ENCODE measurements at places on chromosomes 4 and X. TPM values are rescaled to one million over a fixed set of nuclear protein-coding genes. Genes with fewer than 3 reads are reported as not detected.

Gene SPATA4
- 0.66 TPM for total RNA-seq

Gene ASB9
- 1.0 TPM for total RNA-seq

Gene NMU
- total RNA-seq = not detected

Gene ZNF157
- total RNA-seq = 0.33 TPM

Gene PDGFRA
- 125 TPM for total RNA-seq

Gene RADX
- total RNA-seq = 5.6 TPM

Gene TBC1D1
- 63.9 TPM for total RNA-seq

Gene HSFX2
- not detected for total RNA-seq

Gene CFAP299
- total RNA-seq = 0.15 TPM

Gene ADH1A
- 2.3 TPM for total RNA-seq

DNA sequence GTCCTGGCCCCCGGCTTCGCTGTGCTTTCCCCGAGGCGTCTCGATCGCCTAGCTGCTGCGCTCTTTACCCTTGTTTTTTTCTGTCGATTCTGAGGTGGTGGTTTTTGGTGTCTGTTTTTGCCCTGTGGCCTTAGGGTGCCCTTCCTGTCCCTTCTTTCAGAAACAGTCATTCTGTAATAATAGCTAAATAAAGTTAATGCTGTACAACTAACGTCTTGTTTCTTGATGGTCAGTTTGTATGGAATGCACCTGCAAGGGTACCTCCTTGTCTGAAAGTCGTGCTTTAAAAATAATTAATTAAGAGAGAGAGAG lies 686 bp downstream of the FIP1L1 start:
- DNase-seq = no peak

GRCh38 chrX:125132274-125132673 lies 187.4 kb upstream of the TEX13C start:
- no peak for DNase-seq

DNA sequence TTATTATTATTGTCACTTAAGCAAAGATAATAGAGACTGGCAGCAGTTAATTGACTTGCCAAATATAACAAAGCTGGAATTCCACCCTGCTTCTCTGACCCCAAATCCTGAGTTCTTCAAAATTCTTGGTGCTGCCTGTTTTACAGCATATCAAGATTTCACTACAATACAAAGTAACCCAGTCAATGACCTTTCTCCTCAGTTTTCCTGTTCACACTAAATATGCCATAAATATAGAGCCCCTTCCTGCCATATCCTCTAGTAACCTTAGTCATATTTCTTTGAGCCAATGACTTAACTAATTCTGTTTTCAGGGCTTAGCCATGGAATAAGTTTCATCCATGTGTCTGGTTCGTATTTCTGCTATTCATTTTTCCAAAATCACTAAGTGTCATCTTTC lies 315.3 kb upstream of the HS3ST1 start:
- DNase-seq = no peak

GRCh38 chrX:153598541-153599191 lies at the start of gene CCNQ:
CCNQ (minus strand) TSS chrX:153599139; CDS start chrX:153599073, 66 bp downstream.
- DNase-seq = no peak

DNA sequence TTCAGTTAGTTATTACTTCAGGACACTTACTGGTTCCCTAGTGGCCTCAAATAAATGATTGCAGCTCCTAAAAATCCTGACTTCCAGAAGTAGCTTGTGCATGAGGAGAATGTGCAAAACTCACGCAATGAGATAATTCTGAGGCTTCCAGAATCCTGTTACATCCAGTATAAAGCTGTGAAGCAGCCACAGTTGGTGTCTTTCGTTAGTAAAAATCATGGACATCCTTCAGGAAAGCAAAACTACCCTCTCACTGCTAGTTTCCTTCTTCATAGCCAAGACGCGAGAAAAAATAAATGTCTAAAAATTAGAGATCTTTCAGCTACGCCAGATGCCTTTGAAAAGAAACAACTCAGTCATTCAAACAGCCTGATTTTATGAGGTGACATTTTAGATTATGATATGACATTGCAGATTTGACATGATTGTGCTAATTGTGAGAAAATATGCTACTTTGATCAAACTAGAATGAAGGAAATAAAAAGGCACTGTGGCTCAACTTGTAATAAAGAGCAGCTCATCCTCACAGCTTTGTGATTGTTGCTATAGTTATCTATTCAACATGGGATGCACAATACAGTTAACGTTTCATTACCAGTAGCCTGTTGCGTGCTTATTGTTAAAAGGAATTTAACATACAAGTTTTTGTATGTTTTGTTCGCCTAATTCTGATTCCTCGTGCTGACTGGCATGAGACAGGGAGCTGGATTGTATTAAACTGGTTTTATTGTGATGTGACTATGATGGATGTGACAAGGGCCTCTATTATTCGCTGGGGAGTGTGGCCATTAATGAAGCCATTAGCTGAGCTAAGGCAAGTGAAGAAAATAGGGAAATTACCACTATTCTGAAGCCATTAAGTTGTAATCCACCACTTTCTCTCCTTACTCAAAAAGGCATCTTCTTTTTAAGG lies 40.5 kb downstream of the AFF2 start:
- no peak for DNase-seq

DNA sequence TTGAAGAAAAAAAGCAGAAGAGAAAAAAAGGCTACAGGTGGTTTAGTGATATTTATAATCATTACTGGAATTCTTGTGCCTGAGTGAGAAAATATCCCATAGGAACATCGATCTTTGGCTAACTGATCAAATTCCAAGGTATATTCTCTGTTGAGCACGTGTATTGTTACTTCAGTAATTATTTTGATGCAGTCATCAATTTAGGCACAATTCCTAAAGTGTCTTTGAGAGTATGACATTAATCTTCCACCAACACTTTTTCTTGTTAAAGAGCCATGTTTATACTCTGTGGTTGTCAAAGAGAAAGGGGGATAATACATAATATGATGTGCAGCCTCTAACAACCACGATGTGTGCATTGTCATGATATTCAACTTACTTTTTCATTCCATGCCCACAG lies 151.1 kb downstream of the TSPAN5 start:
- DNase-seq = no peak

- no peak for DNase-seq
These were observed 1085.6 kb upstream of the TENM3 start for GRCh38 chr4:181157647-181158046.

DNA sequence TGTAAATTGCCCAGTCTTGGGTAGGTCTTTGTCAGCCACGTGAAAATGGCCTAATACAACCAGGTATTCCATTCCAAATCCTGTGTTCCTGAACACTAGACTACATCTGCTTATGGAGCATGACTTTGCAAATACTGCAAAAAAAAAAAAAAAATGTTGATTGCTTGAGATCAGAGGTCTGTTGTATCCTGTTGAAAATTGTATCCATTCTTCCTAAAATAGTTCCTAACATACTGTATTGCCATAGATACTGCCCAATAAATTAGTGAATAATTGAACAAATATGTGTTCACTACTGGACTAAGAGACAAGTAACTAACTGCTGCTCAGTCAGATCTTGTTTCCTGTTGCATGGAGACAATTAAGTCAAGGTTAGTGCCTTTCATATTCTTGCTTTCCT lies 164.3 kb upstream of the PABPC4L start:
- no peak for DNase-seq

DNA sequence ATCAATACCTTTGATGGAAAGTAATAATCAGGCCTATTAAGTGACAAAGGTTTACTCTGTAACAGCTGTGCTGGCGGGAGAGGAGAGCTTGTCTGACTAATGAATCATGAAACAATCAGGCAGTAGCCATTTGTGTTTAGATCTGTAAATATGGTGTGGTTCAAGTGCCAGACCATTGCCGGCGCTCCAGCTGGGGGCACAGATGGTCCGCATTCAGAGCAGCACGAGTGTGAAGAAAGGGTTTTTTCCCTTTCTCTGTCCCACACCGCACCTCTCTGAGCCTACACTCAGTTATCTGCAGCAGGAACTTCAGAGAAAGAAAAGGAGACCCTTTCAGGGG lies 111.3 kb upstream of the PAQR3 start:
- DNase-seq = no peak

GRCh38 chr4:127881563-127881864 lies 821 bp downstream of the PLK4 start:
- DNase-seq = no peak

- DNase-seq = no peak
These were observed 19.5 kb upstream of the SYTL5 start for GRCh38 chrX:37986893-37987292.

GRCh38 chrX:22409418-22409817 lies 136.7 kb downstream of the CBLL2 start:
- DNase-seq = no peak

DNA sequence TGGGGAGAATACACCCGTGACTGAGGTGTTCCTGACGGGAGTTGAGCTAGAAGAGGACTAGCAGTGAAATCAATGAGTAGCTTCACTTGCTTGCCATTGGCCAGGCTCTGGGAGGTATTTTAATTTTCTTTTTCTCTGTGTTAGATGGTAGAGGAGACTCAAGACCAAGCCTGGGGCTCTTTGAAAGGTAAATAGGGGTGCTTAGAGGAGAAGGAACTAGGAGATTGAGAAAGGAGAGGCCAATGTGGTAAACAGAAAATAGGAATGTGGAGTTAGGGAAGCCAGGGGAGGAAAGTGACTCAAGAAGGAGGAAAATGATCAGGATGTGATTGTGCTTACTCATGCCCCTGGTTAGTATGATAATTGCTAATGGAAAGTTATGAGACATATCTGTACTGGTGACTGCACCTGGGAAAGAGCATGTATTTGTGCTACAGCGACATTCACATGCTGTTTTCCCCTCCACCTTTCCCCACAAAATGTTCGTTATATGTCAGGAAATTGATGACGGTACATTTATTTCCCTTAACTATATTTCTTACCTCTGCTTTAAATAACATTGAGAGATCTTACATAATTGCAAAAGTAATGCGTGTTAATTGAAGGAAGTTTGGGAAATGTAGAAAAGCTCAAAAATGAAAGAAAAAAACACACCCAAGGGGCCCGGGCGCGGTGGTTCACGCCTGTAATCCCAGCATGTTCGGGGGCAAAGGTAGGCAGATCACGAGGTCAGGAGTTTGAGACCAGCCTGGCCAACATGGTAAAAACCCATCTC lies 16.9 kb upstream of the LRBA start:
- DNase-seq = no peak

GRCh38 chr4:187276736-187277408 lies 553.2 kb upstream of the FAT1 start:
- no peak for DNase-seq

- no peak for DNase-seq
These were observed 12.7 kb upstream of the ACSL1 start for GRCh38 chr4:184838249-184839074.

GRCh38 chr4:152628128-152628527 lies 51.7 kb downstream of the TMEM154 start:
- no peak for DNase-seq

GRCh38 chr4:142405695-142406498 lies 440.2 kb downstream of the INPP4B start:
- no peak for DNase-seq

DNA sequence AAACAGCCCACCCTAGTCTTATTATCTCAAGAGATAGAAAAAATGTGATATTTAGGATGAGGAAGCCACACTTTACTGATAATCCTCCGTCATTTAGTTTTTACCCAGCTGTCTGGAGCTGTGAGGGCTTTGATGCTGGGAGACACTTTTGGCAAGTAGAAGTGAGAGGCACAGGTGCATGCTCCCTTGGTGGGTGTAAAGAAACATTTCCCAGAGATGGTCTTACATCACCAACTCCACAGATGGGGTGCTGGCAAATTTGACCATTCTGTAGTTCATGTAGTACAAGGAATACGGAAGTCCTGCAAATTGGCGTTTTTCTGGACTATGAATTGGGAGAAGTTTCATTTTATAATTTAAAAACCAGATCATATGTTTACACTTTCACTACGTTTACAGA lies 28.5 kb downstream of the TRIM61 start:
- DNase-seq = no peak

GRCh38 chr4:139028191-139028661 lies 12.6 kb downstream of the NOCT start:
- DNase-seq = no peak

GRCh38 chr4:159009521-159009920 lies 93.4 kb upstream of the RAPGEF2 start:
- DNase-seq = no peak

DNA sequence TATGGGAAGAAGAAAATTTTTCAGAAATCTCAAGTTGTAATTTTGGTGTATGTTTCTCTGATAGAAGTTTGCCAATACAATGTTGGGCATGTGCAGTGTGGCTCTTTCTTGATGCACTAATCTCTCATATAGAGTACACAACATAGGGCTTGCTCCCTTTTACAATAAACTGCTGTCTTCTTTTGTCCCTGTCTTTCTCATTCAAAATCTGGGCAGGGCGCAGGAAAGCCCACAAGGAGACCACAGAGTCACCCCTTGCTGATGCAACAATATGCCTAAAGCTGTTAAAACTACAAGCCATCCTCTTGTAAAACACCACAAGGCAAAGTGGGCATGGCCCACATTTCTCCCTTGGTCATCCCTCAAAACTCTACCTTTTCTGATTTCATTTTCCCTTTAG lies 63.4 kb upstream of the TBC1D9 start:
- no peak for DNase-seq

DNA sequence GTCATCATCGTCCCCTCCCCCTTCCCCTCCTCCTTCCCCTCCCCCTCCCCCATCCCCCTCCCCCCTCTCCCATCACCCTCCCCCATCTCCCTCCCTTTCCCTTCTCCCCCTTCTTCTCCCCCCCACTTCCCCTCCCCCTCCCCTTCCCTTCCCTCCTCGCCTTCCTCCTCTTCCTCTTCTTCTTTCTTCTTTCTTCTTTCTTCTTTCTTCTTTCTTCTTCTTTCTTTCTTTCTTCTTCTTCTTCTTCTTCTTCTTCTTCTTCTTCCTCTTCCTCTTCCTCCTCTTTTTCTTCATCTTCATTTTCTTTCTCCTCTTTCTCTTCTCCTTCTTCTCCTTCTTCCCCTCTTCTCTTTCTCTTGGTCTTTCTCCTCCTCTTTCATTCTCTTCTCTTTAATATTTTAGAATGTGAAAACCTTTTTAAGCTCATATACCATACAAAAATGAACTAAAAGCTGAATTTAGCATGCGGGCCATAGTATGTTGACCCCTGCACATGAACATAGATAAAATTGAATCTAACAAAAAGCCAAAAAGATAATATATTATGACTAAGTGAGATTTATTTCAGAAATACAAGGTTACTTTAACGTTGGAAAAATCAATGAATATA lies 20.5 kb upstream of the AFM start:
- no peak for DNase-seq

- DNase-seq = no peak
These were observed 765.7 kb upstream of the POU3F4 start for GRCh38 chrX:82742351-82742750.

GRCh38 chr4:125639182-125639621 lies 324.4 kb downstream of the FAT4 start:
- no peak for DNase-seq

DNA sequence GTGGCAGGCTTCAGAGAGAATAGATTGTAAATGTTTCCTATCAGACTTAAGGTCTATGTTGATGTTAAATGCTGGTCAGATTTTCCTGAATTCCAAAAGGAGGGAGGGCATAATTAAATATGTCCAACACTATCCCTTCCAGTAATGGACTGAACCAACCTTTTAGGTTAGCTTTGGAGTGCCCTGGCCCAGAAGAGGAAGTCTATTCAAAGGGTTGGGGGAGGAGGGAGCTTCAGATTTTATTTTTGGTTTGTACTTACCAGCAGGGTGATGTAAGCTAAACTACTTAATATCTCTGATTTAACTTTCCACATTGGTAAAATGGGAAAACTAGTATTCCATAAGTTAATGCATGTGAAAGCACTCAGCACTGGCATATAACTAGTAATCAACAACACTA lies 91.1 kb downstream of the RBM46 start:
- DNase-seq = no peak

Measured in breast epithelium (tissue), 4 donors.